RCC 7860 (cell line): ENCODE measurements at places on chromosomes 16 and 17.

GRCh38 chr16:81006211-81006812 is 373 bp downstream of the CMC2 start:
- DNase-seq = peak; percentile 37

DNA sequence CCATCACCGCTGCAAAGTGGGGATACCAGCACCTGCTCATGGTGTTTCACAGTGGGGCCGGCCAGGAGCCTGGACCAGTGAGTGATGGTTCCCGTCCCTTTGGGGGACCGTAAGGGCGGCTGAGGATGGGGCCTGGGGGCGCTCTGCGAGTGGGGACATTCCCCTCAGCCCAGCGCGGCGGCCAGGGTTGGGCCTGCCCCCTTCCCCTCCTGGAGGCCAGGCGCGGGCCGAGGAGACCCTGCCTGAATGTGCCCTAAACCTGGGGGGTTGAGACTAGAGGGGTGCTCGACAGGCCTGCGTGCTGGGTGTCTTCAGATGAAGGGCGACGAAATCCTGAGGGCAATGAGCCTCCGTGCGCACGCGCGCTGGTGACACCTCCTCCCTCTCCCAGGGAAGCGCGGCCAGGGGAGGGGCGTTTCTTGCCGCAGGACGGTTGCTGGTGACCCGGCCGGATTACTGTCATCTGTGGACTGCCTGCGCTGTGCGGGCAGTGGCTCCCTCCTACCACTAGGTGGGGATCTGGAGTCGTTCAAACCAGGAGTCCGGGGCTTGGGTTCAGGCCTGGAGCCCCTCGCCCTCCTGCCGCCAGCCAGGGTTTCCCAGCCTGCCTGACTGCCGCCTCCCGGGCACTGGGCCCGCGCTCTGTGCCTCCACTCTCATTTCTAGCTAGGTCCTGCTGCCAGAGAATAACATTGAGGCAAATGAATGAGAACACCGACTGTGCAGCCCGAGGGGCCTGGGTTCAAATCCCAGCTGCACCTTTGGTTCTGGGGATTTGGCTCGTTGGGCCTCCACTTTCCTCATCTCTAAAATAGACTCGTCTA is 17.1 kb downstream of the TBX2 start:
- DNase-seq = peak; percentile 78

DNA sequence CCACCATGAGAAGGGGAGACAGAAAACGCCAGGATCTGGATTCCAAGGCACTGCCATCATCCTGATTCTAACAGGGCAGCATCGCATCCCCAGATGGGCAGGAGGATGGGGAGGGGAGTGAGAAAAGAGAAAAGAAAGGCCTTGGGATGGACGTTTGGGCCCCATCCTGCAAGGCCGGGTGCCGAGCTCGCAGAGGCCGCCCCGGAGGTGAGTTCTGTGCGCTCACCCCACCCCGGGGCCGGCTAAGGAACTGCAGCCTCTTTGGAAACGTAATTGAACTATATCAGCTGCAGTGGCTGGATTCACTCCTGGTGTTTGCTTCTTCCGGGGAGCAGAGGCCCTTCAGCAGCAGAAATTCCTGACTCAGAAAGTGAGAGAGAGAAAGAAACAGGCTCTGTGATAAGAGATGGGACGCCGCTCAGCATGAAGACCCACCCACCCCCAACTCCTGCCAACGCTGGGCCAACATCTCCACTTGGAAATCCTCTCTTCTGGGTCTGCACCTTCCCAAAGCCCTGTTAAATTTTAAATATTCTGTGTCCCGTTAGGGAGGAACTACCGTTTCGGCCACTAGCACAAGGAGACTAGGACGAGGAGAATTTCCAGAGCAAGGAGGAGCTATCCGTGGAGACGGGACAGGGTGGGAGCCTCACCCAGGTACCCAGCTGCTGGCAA is 8.5 kb upstream of the SSTR2 start:
- peak; percentile 49 for DNase-seq

GRCh38 chr16:10729104-10730048 is 14.3 kb upstream of the NUBP1 start:
- DNase-seq = peak; percentile 66

GRCh38 chr16:1584926-1585484 is 26.9 kb downstream of the IFT140 start:
- no peak for DNase-seq
